B cell (primary cell): ENCODE measurements at places on chromosomes 11 and 22.

GRCh38 chr11:132904607-132905006, 627.7 kb downstream of the OPCML start:
- no peak for DNase-seq

DNA sequence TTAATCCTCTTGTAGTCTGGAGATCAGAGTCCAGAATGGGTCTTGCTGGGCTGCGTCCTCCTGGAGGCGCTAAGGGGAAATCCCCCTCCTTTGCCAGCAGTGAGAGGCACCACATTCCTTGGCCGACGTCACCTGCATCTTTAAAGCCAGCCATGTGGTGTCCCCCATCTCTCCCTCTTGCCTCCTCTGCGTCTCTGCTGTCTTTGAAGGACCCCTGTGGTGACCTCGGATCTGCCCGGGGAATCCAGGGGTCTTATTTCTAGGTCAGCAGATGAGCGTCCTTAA, 27.2 kb upstream of the PARVB start:
- DNase-seq: no peak

GRCh38 chr22:21038405-21038804, 6.0 kb upstream of the SLC7A4 start:
- no peak for DNase-seq

DNA sequence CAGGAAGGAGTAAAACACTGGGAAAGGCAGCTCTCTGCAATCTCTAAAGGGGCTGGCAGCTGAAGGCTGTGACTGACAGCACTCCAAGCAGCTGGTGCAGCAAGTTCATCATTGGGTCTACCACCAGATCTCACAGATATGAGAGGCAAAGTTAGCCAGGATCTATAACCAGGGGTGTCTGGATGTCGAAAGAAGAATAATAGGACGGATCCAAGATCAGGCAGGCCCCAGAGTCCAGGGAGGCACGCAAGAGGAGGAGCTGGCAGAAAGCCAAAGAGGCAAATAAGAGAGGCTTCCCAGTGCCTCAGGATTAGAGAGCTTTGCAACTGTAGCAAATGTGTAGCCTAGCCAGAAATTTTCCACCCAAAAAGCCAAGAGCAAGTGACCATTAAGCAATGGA, 77.1 kb downstream of the RBMXL2 start:
- no peak for DNase-seq

DNA sequence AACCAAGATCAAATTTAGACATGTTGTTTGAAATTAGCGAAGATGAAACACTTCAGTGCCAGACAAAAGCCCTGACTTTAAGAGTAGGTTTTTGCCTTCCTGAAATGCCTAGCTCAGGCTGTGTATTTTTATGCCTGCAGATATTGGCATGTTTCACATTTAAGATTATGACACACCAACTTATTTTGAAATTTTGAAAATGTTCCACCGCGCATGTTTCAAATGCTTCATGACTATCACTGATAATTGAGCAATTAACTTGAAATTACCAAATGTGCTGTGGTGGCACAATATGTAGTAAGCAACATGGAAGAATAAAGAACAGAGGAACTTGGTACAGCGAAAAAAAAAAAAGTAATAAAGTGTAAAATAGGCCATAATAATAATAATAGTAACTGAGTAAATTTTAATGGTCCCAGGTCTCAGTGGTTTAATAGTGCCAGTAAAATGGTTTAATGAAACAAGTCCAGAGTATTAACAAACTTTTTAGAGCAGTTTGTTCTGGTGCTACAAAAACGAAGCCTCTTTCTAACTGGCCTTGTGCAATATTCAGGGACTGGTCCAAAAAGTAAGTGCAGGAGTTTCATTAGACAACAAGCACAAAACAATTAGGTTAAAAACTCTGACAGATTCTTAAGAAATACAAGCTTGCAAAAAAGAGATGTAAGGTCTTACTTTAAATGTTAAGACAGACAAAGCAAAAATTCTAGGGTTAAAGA, 112.5 kb upstream of the SOX6 start:
- DNase-seq: no peak

DNA sequence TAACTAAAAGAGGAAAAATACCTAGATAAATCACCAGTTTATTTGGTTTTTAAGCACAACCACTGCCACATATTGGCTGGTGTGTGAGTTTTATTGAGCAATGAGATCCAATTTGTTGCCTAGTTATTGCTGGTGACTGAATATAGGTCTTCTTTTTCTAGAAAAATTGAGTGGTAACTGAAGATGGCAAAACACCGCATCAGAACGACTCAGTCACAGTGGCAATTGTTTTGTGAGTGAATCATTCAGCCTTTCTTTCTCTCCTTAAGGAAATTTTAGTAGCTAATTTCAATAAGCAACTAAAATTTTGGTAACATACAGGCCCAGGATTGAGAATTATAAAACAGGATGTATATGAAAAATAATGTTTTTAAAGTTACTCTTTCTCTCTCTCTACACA, 533.0 kb downstream of the KCNA4 start:
- no peak for DNase-seq

DNA sequence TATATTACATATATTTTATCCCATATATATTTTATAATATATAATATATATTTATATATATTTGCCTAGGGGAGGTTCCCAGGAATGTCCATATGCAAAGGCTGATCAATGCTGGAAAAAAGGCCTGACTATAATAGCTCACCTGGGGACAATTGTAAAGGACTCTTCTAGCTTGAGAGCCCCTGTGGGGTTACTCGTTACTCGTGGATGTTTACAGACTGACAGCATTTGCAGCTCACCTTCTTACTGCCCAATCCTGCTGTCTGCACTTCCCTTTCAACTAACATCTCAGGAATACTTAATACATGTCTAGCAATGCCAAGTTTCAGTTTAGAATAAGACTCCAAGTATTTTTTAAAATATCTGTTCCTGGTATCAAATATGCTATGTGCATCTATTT, 1365.4 kb upstream of the RAG2 start:
- DNase-seq: no peak

DNA sequence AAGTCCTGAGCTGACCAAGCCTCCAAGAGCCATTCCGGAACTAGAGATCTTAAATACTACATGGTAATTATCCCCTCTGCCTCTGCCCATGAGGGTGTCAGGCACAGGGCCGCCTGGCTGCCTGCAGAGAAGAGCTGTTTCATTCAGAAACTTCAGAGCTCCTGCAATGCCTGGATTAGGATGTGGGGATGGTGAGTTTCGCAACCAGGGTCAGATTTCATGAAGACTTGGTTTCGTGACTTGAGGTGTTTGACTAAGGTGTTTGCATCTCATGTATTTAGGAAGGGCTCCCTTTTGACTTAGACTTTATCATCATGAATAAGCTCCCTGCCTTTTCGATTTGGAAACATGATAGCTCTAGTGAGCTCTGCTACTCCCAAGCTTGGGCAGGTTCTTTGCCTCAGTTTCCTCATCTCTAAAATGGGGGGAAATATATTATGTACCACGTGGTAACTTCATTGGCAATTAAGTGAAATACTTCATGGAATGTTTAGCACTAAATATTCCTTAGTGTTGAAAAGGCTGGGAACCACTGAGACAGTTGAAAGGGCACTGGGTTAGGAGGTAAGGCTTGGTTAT, 9.1 kb downstream of the TIMP3 start:
- DNase-seq: no peak

- DNase-seq: no peak
Measured at GRCh38 chr11:57303990-57304579, 20.7 kb downstream of the TNKS1BP1 start.

- no peak for DNase-seq
Measured at GRCh38 chr22:43744700-43745410, 67.2 kb downstream of the EFCAB6 start.

DNA sequence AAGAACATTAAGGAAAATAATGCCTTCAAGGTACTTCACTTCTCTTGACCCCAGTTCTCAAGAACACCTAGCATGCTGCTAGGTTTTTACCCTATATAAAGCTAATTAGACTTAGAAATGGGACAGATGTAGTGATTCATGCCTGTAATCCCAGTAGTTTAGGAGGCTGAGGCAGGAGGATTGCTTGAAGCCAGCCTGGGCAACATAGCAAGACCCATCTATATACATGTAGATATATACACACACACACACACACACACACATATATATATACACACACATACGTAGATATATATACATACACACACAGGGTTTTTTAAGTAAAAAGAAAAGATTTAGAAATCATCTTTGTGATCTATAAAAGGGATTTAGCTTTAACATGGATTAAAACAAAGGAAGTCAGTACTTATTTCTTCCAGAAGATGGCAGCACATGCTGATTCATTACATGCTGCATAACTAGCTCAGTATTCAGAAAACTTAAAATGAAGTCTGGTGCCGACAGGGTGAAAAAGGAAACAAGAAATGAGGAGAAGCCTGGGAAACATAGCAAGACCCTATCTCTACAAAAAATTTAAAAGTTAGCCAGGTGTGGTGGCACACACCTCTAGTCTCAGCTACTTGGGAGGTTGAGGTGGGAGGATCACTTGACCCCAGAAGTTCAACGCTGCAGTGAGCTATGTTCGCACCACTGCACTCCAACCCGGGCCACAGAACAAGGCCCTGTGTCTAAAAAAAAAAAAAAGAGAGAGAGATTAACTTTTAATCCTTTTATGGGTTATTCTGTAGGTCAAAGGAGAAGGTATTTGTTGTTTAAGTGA, 28.5 kb upstream of the RBX1 start:
- peak; percentile 83 for DNase-seq

GRCh38 chr11:26556582-26556981, 15.5 kb downstream of the MUC15 start:
- no peak for DNase-seq

- DNase-seq: no peak
Measured at GRCh38 chr11:107951155-107951554, 22.9 kb downstream of the RAB39A start.

GRCh38 chr11:4644233-4644632, 451 bp downstream of the OR51E1 start:
- no peak for DNase-seq

GRCh38 chr11:129894278-129895125, 876 bp downstream of the NFRKB start:
- no peak for DNase-seq

DNA sequence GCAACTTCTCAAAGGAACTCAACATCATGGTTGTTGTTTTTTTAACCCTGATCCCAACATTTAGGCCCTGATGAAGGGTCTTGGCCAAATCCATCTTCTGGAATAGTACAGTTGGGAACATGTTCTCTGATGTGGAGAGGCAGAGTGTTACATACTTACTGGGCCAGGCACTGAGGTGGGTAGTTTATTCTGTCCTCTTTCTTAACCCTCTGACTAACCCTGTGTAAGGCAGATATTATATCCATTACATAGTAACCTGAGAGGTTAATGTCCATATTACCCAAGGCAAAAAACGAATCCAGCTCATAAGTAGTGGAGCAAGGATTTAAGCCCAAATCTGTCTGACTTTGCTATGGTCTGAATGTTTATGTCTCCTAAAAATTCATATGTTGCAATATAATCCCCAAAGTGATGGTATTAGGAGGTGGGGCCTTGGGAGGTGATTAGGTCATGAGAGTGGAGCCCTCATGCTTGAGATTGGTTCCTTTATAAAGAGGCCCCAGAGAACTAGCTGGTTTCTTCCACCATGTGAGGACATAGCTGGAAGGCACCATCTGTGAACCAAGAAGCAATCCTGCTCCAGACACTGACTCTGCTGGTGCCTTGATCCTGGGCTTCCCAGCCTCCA, 16.3 kb downstream of the PPFIBP2 start:
- DNase-seq: no peak

- DNase-seq: no peak
Measured at GRCh38 chr11:109043315-109043714, 378.4 kb downstream of the DDX10 start.

- DNase-seq: no peak
Measured at GRCh38 chr11:69055212-69055586, 6.5 kb downstream of the TPCN2 start.

DNA sequence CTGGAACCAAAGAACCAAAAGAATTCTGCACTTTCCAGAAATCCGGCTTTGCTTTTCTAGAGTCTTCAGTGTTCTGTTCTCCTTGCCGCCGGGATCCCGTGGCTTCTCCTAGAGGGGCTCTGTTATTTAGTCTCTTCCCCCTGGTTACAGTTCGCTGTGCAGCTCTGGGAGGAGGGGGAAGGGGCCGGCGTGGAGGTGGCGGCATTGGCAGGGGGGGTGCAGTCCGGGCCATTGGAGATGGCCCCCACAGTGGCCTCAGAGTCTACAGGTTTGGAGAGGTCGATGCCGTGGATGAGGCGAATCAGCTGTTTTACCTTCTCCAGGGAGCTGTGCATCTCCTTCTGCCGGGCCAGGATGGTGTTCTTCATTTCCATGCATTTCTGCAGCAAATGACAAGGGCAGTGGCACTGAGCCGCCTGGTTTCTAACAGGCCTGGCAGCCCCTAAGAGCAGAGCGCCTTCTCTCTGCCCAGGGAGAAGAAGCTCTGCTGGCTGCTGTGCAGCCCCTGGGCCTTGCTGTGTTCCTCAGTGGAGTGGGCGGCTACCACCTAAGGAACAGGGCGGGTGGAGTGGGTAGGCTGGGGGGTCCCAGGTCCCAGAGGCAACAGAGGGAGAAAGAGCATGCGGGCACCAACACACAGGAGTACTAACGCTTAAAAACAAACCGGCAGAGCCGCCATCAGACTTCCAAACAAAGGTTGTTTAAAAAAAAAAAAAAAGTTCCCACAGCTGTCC, 11.6 kb downstream of the LARGE2 start:
- DNase-seq: peak; percentile 30

- no peak for DNase-seq
Measured at GRCh38 chr11:131692961-131693360, 322.5 kb downstream of the NTM start.

DNA sequence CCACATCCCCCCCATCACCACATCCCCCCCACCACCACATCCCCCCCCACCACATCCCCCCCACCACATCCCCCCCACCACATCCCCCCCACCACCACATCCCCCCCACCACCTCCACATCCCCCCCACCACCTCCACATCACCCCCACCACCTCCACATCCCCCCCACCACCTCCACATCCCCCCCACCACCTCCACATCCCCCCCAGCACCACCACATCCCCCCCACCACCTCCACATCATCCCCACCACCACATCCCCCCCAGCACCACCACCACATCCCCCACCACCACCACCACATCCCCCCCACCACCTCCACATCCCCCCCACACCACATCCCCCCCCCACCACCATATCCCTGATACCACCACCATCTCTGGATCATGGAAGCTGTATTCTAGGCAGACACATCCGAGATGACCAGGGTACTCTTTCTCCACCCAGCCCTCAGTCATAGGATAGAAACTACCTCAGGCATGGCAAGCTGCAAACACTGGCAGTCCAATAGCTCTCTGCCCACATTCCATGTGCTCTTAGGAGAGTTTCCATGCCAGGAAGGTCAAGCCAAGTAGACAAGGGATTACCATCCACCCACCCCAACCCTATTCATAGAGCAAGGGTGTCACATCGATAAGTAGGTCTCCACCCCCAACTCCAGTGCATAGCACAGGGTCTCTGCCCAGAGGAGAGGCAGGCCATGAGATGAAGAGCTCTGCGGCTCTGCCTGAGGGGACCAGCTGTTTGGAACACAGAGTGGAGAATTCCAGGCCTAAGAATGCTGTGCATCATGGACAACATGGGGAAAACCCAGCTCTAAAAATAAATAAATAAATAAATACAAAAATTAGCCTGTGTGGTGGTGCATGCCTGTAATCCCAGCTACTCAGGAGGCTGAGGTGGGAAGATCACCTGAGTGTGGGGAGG, 33.0 kb upstream of the TEAD1 start:
- no peak for DNase-seq

GRCh38 chr11:64357446-64357845, 1.5 kb upstream of the RPS6KA4 start:
- no peak for DNase-seq

GRCh38 chr22:29245626-29246385, 22.0 kb downstream of the RHBDD3 start:
- DNase-seq: peak; percentile 76
